ENCODE measurements at places on chromosomes 12 and 14. TPM values are rescaled to one million over a fixed set of nuclear protein-coding genes. Genes with fewer than 3 reads are reported as not detected.

Gene LRRC43
- 1.9 TPM for total RNA-seq

Gene DHRS2
- 0.27 TPM for total RNA-seq

- DNase-seq = no peak
These were observed 283.5 kb downstream of the KSR2 start for GRCh38 chr12:117685110-117685926.

Gene TMEM106C
- 87.2 TPM for total RNA-seq

Gene SLC38A4
- 1.4 TPM for total RNA-seq

DNA sequence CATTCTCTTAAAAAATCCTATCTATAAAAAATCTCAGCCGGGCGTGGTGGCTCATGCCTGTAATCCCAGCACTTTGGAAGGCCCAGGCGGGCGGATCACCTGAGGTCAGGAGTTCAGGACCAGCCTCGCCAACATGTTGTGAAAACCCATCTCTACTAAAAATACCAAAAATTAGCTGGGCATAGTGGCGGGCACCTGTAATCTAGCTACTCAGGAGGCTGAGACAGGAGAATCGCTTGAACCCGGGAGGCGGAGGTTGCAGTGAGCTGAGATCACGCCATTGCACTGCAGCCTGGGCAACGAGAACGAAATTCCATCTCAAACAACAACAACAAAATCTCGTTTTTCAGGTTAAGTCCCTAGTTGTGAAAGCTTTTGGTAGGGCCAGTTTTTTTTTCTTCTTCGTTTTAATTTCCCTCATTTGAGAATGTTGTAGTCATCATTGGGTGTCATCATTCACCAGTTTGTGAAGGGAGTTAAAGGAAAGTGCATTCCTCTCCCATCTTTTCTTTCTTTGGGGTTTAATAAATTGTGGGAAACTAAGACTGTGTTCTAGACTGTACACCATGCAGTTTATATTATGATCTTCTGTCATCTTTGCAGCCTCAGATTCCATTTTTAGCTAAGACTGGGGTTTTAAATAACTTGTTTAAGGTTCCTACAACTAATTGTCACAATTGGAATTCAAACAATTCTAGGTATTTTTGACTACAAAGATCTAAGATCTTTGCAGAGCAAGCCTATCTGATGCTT lies 23.9 kb downstream of the MDM2 start:
- DNase-seq = no peak

DNA sequence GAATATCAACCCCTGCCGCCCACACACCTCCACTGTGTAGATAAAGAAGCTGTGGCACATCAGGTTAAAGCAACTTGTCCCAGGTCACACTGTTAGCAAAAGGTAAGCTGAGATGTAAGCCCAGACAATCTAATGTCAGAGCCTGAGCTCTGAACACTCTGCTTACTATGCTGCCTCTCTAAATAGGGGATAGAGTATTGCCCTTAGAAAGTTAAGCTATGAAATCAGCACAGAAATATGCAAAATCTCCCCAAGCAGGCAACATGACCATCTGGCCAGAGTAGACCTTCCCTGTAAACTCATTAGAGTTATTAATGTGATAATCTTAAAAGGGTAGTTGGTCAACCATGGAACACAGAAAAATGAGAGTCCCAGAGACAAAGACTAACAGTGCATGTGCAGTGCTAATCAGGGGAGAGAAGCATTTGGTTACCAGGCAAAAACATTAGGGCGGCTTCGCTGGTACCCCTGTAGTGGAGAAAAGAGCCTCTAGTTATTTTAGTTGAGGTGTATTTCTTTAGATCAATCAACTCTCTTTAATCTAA lies 171.0 kb downstream of the BTG1 start:
- no peak for DNase-seq

DNA sequence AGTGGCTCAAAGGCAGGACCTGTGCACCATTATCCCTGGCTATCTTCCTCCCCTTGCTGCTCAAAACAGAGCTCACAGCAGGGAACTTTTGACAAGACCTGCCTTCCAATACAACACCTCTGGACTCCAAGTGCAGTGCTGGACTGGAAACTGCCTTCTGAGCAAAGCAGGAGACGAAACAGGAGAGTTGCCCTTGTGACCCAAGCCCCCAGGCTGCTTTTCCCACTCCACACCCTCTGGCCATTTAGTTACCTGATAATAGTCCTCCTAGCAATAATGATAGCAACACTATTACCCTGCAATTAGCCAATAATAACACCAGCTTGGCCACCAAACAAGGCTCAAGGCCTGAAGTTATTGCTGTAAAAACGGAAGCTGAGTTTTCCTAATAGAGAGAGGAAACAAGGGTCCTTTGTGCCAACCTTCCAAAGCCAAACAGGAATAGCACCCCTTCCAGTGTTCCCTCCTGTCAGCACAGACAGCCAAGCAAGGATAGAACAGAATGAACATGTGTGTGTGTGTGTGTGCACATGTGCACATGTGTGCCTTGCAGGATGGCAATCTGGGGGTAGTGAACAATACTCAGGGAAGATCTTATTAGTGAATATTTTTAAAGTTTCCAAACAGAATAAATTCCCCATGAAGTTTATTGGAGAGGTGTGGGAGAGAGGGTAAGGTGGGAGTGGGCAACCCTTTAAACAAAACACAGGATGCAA lies 9.2 kb upstream of the KRT73 start:
- no peak for DNase-seq

GRCh38 chr12:114672817-114673168 lies 11.2 kb downstream of the TBX3 start:
- no peak for DNase-seq

Gene TMEM253
- total RNA-seq = not detected

- DNase-seq = no peak
These were observed 35.9 kb upstream of the CHST11 start for GRCh38 chr12:104420868-104421267.

Gene HEATR5A
- total RNA-seq = 42.7 TPM

Gene NAA25
- 41.8 TPM for total RNA-seq

DNA sequence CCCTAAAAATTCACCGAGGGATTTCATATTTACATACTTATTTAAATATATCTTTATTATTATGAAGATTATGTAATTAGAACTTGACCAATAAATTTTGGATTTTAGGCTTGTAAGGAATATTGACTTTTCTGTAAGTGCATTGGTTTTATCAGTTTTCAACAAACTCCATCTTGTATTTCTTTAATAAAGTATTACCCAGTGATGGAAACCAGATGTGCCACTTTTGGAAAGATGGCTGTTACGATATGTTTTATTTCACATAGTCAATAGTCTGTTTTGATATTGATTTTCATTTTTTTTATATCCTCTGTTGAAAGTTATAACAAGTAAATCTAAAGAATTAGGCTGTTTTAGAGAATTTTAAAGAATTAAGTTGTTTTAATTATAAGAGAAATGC lies 1.8 kb downstream of the MON2 start:
- DNase-seq = no peak

- no peak for DNase-seq
These were observed 28.7 kb downstream of the PHETA1 start for GRCh38 chr12:111340231-111340630.

DNA sequence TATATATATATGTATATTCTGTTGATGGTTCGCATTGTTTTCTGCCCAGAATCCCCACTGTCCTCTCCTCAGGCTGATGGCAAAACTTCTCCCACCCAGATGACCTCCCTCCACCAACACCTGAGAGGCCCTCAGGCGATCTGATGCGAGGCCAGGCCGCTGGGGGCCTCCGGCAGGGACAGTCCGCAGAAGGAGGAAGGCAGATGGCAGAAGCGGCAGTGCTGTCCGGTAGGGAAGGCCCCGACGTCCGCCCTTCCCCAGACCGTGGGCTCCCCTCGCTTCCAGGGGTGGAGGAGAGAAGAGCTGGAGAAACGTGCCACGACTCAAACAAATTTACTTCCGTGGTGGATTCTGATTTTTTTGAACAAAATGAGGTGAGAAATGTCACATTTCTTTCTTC lies 178.3 kb upstream of the RGS6 start:
- no peak for DNase-seq

DNA sequence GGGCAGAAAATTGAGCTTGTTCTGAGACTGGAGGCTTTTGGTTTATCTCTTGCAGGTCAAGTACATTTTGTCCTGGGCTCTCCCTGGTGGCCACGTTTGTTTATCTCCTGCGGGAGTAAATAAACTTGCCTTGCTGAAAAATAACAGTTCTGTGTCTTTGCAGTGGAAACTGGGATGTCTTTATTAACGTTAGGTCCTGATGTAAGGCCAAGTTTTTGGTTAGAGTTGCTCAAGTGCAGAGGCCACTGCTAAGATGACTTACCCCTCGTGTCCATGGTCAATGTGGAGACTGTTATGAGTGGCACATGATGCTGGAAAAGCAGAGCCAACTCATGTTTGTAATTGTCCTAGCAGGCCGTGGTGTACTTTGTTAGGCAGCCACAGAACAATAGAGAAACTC lies 3.8 kb downstream of the PTPN11 start:
- no peak for DNase-seq

DNA sequence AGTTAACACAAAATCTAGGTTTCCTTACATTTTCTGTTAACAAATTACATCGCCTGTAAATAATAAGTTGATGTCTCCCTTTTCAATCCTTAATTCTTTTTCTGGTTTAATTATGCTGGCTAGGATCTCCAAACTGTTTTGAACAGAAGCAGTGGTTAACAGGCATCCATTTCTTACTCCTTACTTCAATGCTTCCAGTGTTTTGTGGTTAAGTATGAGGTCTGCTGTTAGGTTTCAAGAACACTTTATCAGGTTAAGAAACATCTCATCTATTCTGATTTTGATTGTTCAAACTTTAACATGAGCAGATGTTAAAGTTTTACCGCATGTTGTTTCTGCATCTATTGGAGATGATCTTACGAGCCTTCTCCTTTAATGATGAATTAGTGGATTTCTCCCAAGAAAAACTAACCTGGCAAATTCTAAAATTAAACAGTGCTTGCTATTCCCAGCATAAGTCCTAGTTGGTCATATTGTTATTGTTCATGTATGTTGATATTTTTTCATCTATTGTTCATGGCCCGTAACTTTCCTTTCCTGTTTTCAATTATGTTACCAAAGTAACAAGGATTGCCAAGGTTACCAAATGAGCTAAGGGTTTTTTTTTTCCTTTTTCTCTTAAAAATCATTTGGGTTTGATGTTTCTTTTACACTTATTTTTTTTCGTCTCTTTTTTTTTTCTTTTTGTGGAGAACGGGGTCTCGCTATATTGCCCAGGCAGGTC lies 33.4 kb downstream of the POLE start:
- DNase-seq = no peak

DNA sequence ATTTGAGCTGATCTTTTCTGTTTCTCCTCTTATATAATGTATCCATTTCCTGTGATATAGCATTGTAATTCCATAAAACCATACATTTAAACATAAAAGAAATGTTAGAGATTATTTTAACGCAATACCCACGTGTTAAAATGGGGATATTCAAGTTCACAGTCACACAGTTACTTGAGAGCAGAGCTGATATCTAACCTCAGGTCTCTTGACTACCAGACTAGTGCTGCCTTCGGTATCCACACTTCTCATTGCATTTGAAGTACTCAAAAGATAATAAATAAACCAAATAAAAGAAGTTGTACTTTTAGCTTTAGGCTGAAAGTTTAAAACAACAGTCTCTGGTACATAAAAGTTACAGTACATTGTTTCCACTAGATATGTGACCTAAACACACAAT lies 2.9 kb downstream of the CLECL1 start:
- DNase-seq = no peak

- no peak for DNase-seq
These were observed 114.7 kb downstream of the PPM1A start for GRCh38 chr14:60363687-60364086.

Gene FITM1
- 0.54 TPM for total RNA-seq

GRCh38 chr12:72110937-72111650 lies 161.1 kb upstream of the TRHDE start:
- DNase-seq = no peak

Gene NRL
- 1.5 TPM for total RNA-seq

Gene DBX2
- 0.73 TPM for total RNA-seq

Gene DNAI7
- total RNA-seq = 5.2 TPM

Gene GALC
- 35.5 TPM for total RNA-seq

DNA sequence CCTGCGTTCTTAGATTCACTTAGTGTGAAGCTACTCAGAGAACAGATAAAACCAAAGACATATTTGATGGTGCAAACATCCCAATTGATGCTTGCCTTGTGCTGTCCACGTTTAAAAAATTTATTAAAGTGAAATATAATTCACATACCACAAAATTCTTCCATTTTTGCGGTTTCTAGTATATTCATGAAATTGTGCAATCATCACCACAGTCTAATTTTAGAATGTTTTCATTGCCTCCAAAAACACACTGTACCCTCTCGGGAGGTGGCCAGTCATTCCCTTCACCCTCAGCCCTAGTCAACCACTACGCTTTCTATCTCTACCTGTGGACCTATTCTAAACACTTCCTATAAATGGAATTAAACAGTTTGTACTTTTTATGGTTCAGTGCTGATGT lies 1109.2 kb downstream of the FLRT2 start:
- DNase-seq = no peak

Gene MIP
- total RNA-seq = not detected

Gene ARHGAP5
- 249 TPM for total RNA-seq

DNA sequence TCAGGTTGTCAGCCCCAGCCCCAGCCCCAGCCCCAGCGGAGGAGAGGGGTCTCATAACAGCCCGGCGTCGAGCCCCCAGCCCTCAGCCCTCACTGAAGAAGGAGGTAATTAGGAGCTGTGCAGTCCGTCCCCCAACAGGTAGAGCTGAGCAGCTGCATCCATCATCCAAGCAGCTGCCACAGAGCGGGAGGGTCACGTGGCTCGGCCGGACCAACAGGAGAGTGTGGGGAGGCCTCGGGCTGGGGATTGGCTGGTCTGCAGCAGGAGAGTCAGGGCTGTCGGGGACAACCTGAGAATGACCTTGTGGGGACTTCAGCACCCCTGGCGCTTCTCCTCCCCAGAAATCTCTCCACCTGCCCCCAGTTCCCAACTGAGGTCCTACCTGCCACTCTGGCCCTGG lies 29.6 kb downstream of the SMUG1 start:
- DNase-seq = no peak

GRCh38 chr12:95591731-95592130 lies 40.5 kb upstream of the USP44 start:
- no peak for DNase-seq

DNA sequence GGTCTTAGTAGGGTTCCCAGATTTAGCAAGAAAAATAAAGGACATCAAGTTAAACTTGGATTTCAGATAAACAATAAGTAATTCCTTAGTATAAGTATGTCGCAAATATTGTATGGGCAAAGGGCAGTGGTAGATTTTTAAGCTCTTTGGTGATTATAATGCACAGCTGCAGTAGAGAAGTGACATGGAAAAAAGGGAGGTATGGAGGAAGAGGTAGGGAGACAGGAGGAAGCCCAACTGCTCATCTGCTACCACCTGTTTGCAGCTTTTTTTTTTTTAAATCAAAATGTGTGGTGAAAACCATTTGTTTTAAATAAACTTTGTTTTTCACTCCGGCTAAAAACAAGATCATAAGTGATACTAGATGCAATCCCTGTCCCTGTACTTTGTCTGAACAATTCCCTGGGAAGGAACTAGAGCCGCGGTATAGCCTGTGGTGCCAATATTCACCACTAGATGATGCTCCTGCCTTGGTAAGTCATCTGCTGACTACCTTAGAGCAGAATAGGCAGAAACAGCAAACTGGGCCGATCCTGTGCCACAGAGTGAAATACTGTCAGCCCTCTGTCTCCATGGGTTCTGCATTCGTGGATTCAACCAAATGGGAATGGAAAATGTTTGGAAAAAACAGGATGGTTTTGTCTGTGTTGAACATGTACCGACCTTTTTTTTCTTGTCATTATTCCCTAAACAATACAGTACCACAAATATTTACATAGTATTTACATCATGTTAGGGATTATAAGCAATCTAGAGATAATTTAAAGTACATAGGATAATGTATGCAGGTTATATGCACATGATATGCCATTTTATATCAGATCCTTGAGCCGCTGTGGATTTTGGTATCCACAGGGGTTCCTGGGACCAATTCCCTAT lies 62.4 kb upstream of the PLBD1 start:
- DNase-seq = peak; percentile 59

GRCh38 chr14:33350366-33350990 lies 411.8 kb downstream of the NPAS3 start:
- DNase-seq = no peak
